ENCODE measurements at places on chromosomes 13 and 19.

GRCh38 chr19:17860331-17860992 is 752 bp downstream of the RPL18A start:
- no peak for DNase-seq

- peak; percentile 42 for DNase-seq
Measured at GRCh38 chr19:3163230-3163886, 15.2 kb upstream of the S1PR4 start.

DNA sequence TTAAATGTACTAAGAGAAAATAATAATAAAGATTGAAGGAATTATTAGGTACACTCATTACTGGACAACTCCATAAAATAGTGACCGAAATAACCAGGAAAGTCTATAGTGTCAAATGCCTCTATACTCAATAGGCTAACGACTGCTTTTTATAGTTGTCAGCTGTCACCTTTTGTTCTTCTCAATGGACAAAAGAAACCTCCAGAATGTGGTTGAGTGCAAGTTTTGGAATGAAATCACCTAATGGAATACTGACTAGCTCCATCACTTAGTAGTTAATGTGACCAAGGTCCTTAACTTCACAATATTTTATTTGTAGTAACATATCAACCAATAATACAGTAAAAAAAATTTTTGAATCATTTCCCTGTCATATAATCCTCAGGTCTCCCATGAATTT is 18.1 kb downstream of the TSC22D1 start:
- no peak for DNase-seq

DNA sequence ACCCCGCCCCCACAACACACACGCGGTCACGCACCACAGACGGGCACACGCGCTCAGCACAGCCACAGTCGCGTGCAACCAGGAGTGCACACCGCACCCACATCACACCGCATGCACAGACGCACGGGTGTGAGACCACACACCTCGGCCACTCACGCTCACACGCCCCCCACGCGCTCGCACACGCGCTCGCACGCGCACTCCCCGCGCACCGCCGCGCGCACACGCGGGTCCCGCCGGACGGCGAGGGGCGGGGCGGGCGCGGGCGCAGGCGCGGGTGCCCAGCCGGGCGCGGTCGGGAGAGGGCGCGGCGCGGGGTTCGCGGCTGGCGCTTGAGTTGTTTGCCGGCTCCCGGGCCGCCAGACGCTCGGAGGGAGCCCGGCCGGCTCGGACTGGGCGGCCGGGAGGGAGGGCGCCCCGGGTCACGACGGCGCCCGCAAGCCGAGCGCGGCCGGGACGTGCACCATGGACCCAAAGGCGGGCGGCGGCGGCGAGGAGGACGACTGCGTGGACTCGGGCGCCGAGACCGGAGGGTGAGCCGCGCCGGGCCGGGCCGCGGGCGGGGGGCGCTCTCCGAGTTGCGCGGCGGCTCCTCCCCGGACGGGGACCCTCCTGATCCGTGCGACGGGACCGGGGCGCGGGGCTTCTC is at the start of gene FAM124A:
Gene FAM124A (plus strand): TSS at position 362 of the 649 bp plus-strand sequence. CDS start 104 bp downstream, at position 466.
- no peak for DNase-seq

DNA sequence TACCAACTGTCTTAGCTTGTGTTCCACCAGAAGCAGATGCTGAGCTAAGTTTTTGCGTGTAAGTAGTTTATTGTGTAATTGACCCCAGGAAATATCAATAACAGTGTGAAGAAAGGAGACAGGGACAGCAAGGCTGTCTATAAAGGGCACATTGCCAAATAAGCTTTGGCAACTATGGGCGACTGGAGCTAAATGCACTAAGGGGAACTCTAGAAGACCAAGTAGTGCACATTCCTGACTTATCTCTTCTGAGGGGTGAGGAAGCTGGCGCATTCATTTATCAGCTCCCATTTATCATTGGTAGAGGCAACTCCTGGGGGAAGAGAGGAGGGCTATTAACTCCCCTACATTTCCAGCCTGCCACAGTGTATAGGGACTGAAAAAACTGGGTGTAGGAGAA is 135.0 kb downstream of the DLEU7 start:
- no peak for DNase-seq

Measured in stimulated activated CD8-positive, alpha-beta memory T cell treated with anti-CD3 and anti-CD28 coated beads, Interleukin-7, amount 100 ng/mL, for 1 hour (primary cell).